Activated CD8-positive, alpha-beta T cell treated with anti-CD3 and anti-CD28 coated beads for 36 hours (primary cell): ENCODE measurements at places on chromosomes 5 and 9. TPM values are rescaled to one million over a fixed set of nuclear protein-coding genes. Genes with fewer than 3 reads are reported as not detected.

DNA sequence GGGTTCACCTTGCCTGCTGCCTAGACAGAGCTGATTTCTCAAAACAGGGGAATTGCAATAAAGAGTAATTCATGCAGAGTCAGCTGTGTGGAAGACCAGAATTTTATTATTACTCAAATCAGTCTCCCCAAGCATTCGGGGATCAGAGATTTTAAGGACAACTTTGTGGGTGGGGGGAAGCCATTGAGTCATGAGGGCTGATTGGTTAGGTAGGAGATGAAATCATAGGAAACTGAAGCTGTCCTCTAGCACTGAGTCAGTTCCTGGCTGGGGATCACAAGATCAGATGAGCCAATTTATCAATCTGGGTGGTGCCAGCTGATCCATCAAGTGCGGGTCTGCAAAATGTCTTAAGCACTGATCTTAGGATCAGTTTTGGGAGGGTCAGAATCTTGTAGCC, 159.1 kb upstream of the MAP1B start:
- no peak for DNase-seq

ZSWIM6 gene
- total RNA-seq, result 4.4 TPM

CERT1 gene
- 23.9 TPM for total RNA-seq

PCDHGA12 gene
- not detected for total RNA-seq

DNA sequence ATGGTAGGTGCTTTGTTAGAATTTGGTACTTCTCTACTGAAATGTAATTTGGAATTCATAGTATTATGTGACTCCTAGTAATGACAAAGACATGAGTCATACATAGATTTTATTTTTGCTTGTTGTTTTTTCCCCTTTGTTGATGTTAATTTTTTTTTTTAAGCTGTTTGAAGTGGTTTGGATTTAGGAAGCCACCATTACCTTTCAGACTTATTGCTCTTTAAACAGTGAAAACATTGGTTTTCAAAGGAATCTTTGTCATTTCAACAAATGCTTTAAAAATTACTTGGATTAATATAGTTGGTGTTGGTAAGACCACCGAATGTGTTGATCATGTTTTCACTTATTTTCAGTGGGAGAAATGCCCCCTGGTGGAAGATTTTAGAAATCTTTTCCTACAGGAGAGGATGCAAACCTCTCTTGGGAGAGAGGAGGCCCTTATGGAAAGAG, 170.1 kb upstream of the PITX1 start:
- DNase-seq, result no peak

- DNase-seq, result no peak
Observed at GRCh38 chr5:135505973-135506372, 29.8 kb downstream of the NEUROG1 start.

- DNase-seq, result peak; percentile 77
Observed at GRCh38 chr5:157312492-157312891, 46.6 kb downstream of the CYFIP2 start.

DNA sequence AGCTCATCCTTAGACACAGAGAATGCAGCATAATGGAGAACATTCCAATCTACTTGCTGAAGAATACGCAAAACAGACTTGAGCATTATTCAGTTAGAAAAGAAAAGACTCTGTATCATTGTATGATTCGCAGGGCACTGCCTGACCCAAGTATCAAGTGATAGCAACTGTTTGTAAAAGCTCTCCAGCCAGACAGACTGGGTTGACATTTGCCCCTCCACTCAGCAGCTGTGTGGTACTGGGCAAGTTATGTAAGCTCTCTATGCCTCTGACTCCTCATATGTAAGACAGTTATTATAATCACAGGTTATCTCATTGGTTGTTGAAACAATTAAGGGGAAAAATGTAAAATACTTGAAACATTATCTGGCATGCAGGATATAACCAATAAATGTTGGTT, 505.0 kb downstream of the ELAVL2 start:
- no peak for DNase-seq

DNA sequence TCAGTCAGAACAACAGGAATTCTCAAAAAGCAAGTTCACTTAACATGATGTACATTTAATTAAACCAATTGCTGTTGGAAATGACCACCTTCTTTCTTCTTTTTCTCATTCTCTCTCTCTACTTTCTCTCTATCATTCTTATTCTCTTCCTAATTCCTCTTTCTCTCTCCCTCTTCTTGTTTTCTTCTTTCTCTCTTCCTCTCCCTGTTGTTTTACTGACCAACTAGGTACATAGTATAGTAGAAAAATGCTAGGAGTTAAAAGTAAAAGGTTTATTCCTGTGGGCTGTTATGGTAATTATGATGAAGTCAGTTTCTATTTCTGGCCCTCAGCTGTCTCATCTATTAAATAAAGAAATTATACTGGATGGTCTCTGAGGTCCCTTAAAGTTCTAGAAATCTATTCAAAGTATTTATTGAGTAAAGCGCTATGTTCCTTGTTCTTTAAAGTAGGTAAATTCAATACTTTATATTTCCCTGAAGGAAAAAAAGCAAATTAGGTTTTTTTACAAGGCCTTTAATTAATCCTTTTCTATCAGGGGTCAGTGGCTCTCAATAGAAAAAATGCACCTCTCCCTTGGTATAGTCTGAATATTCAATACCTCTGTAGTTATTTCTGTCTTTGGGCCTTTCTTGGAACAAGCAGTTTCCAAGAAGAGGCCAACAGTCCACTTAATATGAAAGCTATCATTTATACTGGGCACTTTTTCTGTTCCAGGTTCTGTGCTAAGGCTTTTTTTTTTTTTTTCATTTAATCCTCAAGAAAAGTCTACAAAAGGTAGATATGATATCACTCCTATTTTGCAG, 102.3 kb upstream of the SLC30A5 start:
- DNase-seq, result no peak

DNA sequence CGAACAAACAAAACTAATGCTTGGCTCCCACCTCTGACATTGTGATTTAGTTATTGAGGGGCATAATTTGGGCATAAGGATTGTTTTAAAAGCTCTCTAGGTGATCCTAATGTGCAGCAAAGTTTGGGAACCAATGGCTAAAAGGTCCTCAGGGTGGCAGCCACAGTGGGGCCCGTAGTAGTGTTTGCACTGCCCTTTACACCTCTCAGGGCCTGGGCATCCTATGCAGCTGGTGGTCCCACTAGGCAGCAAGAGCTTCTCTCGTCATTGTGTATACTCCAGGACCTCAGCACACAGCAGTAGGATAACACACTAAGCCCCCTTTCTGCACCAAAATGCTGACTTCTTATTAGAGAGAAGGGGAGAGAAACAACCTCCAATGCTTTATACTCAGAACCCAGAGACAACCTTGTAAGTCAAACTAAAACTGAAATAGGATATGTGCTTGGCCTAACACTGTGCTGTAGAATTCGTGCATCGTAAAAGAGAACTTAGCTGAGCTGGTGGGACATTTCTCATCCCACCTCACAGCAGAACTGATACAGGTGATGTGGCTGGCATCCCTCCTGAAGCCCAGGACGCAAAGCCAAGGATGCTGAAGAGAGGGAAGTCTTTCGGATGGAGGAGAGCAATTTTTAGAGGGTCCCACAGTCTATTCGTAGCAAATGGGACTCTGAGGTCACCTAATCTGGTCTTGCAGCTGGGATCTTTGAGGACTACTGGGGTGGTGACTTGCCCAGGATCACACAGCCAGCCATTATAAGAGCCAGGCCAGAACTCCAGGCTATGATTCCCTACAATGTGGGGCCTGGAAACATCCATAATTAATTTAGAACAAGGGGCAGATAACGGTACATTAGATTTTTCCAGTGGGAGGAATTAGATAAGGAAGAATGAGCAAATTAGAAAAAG, 1.2 kb downstream of the GLRX start:
- no peak for DNase-seq

- no peak for DNase-seq
Observed at GRCh38 chr9:94719878-94720277, 6.6 kb upstream of the AOPEP start.

PCDHGA7 gene
- total RNA-seq, result not detected

GRCh38 chr9:137632230-137633161, 13.7 kb downstream of the EHMT1 start:
- no peak for DNase-seq

HEMGN gene
- 1.2 TPM for total RNA-seq

- DNase-seq, result no peak
Observed at GRCh38 chr5:150641006-150641570, 628 bp downstream of the SYNPO start.

- DNase-seq, result no peak
Observed at GRCh38 chr5:124237206-124237695, 509.2 kb downstream of the ZNF608 start.

DNA sequence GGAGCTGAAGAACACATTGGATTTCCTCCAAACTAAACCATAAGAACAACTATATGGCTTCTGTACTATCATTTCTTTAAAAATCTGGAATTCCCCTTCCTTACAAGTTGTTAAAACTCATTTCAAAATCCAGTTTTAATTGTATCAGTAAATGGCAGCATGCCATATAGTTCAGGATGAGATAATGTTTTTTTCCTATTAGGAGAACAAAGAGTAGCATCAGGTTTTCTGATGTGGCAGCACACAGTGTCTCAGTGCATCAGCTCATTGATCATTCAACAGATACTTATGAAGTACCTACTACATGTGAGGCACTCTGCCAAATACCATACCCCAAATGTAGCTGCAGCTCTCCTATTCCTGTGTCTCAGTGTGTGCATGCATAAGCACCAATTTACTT, 161.1 kb downstream of the EPB41L4A start:
- DNase-seq, result no peak

PAEP gene
- total RNA-seq, result not detected

DNA sequence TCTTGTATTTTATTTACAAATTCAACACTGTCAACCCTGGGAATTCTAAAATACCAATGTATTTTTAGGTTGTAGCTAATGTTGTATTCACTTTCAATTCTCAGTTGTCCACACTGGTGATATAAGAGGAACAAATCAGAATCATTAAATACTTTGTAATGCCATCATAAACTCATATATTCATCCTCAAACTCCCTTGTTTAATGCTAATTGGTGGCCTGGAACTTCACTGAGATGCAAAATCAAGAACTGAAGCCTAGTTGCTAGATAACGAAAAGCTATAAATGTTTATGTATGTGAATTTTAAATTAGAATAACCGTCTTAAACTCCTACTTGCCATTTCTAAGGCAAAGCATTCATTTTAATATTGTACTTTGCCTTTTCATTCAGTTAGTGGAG, 274.7 kb downstream of the RAB3C start:
- no peak for DNase-seq

DMRT2 gene
- total RNA-seq, result not detected

- no peak for DNase-seq
Observed at GRCh38 chr5:157068339-157068738, 9.4 kb upstream of the HAVCR1 start.

DNA sequence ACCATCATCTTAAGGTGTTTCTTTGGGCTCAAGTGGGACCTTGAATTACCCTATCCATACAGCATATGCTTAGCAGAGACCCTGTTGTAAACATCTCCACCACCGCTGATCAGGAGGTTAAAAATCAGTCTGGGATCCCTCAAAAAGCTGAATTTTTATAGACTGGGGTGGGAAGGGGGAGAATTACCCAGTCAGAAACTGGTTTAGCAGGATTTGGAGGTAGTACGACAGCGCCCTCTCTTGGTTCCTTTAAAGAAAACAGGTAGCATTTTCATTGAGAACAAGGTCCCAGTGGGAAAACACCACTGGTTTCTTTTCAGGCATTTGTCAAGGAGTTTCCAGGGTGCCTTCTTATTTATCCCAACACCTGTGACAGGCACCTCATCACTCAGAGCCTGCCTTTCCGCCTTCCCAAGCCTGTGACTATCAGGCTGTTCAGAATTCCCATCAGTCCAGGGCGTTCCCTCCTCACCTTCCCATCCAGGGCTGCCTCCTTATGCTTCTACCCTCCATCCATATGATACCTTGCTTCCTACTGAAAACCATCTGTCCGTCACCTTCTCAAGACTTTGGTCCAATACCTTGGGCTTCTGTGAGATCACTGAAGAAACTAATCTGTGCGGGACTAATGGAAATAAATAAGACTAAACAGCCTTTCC, 203.8 kb upstream of the RAI14 start:
- DNase-seq, result no peak

BSPRY gene
- total RNA-seq, result 8.2 TPM

TLX3 gene
- not detected for total RNA-seq

DNA sequence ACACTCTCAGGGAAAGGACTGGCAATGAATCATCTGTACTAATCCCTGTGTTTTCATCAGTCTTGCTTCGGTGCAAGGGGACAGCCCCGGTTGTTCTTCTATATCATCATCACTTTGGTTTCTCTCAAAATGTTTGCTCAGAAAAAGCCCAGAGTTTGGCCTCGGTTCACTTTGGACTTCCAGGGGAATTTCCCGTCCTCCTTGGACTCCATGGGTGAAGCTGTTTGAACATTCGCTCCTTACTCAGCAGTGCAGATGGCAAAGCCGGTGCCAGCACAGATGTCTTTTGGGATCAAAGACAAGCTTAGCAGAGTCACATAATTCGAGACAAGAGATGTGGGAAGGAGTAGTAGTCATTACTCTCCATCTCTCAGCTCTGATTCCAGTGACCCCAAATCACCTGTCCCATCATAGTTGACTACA, 69.8 kb upstream of the TNFSF8 start:
- peak; percentile 46 for DNase-seq

GRCh38 chr9:14221119-14221518, 92.8 kb downstream of the NFIB start:
- DNase-seq, result no peak

CDKN2B-AS1 gene
- 0.81 TPM for total RNA-seq

- no peak for DNase-seq
Observed at GRCh38 chr5:149671544-149671943, 58.6 kb upstream of the PPARGC1B start.

- peak; percentile 85 for DNase-seq
Observed at GRCh38 chr9:137077758-137078693, 709 bp downstream of the UAP1L1 start.

- DNase-seq, result no peak
Observed at GRCh38 chr9:87528969-87529368, 31.3 kb downstream of the DAPK1 start.

DNA sequence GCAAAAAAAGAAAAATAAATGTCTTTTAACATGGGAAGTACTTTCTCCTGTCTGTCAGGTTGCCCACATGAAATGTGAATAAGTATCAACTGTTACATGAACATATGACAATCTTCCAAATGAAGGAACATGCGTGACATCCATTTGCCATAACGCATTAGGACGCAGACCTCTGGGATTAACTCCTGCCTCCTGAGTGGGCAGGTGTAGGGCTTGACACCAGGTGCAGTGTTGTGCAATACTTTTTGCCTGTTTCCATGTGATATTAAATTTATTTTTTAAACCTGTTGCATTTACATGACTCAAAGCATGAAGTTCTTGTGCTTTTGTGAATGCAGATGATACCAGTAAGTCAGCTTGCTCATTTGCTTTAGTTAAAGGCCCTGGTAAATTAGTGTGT, 8.7 kb upstream of the TMEM141 start:
- no peak for DNase-seq
